ENCODE measurements at places on chromosomes 6 and 20. TPM values are rescaled to one million over a fixed set of nuclear protein-coding genes. Genes with fewer than 3 reads are reported as not detected.

The CRISP3 gene
- 0.33 TPM for polyA plus RNA-seq

The SLA2 gene
- 0.28 TPM for polyA plus RNA-seq

The OPRM1 gene
- polyA plus RNA-seq: not detected

The ZSWIM1 gene
- polyA plus RNA-seq: 9.0 TPM

The NOTCH4 gene
- 16.7 TPM for polyA plus RNA-seq

The SOX18 gene
- polyA plus RNA-seq: 9.7 TPM

The FAM209B gene
- polyA plus RNA-seq: not detected

The LAMA4 gene
- polyA plus RNA-seq: 141 TPM

The MEI4 gene
- polyA plus RNA-seq: 0.12 TPM

The PLN gene
- 3.7 TPM for polyA plus RNA-seq

The HTR1E gene
- polyA plus RNA-seq: not detected

The DEFB132 gene
- polyA plus RNA-seq: not detected

- DNase-seq: no peak
These were observed at the start of gene FOXQ1 for GRCh38 chr6:1311400-1312202. Gene FOXQ1, plus strand, starts transcription at chr6:1312098. Its CDS starts 607 bp downstream, at chr6:1312705.

- no peak for DNase-seq
These were observed 119.5 kb upstream of the PMEPA1 start for GRCh38 chr20:57829336-57829735.

- DNase-seq: no peak
These were observed 430.5 kb upstream of the EPHA7 start for GRCh38 chr6:93849857-93850256.

DNA sequence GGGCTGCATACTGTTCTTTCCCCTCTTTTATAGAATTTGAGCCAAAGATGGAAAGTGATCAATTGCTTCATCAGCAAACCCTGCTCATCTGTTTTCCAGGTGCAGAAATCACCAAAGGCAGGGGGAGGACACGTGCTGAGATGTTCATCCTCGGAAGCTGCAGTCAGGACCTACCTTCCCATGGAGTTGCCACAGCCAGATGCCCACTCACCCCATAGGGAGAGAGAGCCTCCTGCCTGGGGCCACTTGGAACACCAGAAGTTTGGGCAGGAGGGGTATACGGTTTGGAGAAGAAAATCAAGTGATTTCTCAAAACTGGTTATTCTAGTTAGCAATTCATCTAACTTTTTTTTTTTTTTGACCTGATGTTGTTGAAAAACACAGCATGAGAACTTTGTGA is 5.3 kb upstream of the CST7 start:
- DNase-seq: no peak

- DNase-seq: no peak
These were observed 22.8 kb upstream of the SLC52A3 start for GRCh38 chr20:791056-791455.

DNA sequence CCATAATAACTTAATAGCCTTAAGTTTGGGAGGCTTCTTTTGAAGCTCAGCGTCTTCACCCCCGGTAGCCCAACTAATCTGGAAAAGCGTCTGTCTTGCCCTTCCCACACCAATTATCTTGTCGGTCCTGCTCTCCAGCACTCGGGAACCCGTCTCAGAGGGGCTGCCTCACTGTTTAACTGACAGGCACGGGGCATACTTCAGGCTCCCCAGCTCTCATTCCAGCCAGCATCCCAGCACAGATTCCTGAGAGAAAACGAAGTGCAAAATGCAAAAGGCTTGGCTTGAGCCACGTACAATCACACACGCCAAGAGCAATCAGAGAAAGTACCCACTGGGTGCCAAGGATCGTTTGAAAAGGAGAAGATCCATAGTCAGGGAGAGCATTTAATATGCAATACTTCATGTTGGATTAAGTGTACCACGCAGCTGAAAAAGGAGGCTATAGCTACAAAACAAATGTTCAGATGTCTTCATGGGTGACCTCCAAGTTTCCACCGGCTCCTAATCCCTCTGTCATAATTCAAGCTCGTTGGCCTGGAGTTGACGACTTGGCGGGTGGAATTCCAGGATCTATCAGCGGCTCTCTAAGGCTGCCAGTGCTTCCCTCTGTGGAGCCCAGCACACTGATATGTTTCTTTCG is 53.7 kb upstream of the STX16 start:
- DNase-seq: peak; percentile 98

- DNase-seq: no peak
These were observed 1026.6 kb downstream of the EYS start for GRCh38 chr6:64680446-64680845.

DNA sequence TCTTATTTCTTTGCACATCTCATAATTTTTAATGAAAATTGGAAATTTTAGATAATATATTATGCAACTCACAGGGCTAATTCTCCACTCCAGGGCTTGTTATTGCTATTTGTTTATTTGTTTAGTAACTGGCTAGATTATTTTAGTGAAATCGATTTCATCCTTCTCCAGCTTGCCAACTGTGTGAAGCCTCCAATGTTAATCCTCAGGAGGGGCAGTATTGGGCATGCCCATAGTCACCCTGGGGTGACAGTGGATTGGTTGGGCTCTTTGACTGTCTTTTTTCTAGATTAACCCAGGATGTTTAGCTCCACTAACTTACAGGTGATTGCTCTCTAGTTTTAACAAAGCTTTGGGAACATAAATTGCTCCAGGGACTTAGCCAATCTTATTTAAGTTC is 450.1 kb downstream of the BMP2 start:
- DNase-seq: no peak

GRCh38 chr20:10654630-10655029 is 19.2 kb downstream of the JAG1 start:
- no peak for DNase-seq

DNA sequence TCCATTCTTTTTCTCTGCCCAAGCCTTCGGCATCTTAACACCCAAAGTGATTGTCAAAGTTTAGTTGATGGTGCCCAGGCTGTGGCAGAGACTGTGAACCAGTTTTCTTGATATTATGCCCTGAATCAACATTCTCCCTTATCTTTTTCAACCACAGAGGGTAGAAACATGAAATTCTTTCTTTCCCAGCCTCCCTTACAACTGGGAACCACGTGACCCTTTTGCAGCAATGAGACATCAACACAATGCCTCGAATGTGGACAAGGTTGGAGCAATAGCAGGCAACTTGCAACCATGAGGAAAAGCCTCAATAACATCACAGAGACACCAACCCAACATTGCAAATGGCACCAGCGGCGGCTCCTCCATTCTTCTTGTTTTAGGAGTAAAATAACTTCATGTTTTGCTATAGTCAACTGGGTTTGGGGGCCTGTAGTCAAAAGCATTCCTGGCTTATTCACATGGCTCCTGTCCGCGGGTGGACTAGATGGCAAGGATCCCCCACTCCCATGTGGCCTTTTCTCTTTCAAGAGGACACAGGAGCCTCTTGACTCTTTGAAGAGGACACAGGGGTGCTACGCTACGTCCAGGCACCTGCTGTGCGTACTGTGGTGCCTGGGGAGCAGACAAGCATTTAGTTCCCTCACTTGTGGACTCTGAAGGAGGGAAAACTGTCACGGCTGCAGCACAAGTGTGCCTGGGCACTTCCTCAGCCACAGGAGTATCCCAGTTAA is 90.5 kb downstream of the NOL4L start:
- DNase-seq: no peak

- DNase-seq: no peak
These were observed 99.2 kb upstream of the SYNDIG1 start for GRCh38 chr20:24370249-24370648.

GRCh38 chr20:57448764-57449354 is 57.7 kb downstream of the RBM38 start:
- no peak for DNase-seq

GRCh38 chr20:58697201-58697866 is 4.7 kb downstream of the NPEPL1 start:
- no peak for DNase-seq

DNA sequence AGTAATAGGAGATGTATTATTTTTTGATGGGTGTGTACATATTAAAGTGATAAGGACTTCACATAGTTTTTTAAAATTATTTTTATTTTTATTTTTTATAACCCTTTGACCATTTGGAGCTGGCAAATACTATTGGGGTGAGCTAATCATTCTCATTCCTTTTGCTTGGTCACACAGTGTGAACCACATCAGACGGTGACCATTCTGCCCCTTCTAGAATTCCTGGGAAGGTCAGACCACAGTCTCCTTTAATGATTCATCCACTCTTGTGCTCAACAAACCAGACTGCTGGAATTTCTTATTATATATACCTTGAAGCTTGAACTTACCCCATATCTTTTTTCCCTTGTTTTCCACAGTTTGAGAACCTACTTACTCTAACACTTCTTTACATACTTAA is 23.9 kb upstream of the PRL start:
- DNase-seq: peak; percentile 77
